Mesothelial cell of epicardium (in vitro differentiated cells): ENCODE measurements at places on chromosomes 4 and X.

DNA sequence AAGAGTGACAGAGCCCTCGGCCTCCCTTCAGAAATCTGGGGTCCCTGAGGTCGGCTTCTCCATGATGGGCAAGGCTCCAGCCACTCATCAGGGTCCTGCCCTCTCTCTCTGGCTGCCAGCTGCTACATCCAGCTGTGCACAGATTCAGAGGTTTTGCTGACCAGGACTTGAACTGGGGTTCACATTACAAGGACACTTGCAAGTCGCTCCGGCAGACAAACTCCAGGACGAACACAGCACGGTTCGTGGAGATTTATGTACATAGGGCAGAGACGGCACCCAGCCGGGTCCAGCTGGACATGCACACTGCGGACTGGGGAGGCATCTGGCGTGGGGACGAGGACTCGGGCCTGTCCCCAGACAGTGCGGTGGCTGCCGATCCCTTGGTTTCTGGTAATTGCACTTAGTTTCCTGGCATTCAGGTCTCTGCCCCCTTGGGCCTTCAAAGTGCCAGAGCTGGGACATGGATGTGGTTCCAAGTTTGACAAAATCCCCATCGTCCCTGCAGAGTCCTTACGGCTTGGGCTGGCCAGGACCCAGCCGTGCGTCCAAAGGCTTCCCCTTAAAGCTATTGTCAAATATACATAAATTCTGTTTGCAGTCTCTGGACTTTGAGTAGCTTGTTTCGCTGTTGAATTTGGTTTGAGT lies 6.2 kb upstream of the C4orf50 start:
- H3K36me3 ChIP-seq, result no peaks in the 10 kb centered on the region
- no peak overlapping the region for H3K4me3 ChIP-seq
- H3K4me1 ChIP-seq, result no peaks in the 10 kb centered on the region
- no peak overlapping the region for H3K27ac ChIP-seq
- no peak for DNase-seq

- no peaks in the 10 kb centered on the region for H3K27me3 ChIP-seq
- H3K36me3 ChIP-seq, result peaks cover 6% of the 10 kb centered on the region
- H3K4me1 ChIP-seq, result peaks cover 19% of the 10 kb centered on the region
- H3K27ac ChIP-seq, result peak overlapping the region; percentile 17
Measured at GRCh38 chr4:78517050-78517652, 34.4 kb upstream of the ANXA3 start.

- no peak overlapping the region for H3K4me3 ChIP-seq
- H3K36me3 ChIP-seq, result no peaks in the 10 kb centered on the region
- H3K27me3 ChIP-seq, result peaks cover 72% of the 10 kb centered on the region
- H3K27ac ChIP-seq, result no peak overlapping the region
- DNase-seq, result no peak
Measured at GRCh38 chrX:153828308-153828707, 2.0 kb downstream of the PDZD4 start.

- H3K4me1 ChIP-seq, result no peaks in the 10 kb centered on the region
- peaks cover 53% of the 10 kb centered on the region for H3K36me3 ChIP-seq
- H3K27ac ChIP-seq, result no peak overlapping the region
- DNase-seq, result no peak
Measured at GRCh38 chrX:9701790-9702189, 63.9 kb downstream of the GPR143 start.
